ENCODE measurements at places on chromosomes 7 and 10.

- no peak for DNase-seq
These were observed 68.0 kb downstream of the HHEX start for GRCh38 chr10:92757711-92758104.

GRCh38 chr7:99848420-99849216 is 20.8 kb downstream of the CYP3A43 start:
- DNase-seq: no peak

- no peak for DNase-seq
These were observed 26.0 kb downstream of the CABCOCO1 start for GRCh38 chr10:61688551-61689308.

GRCh38 chr7:44518761-44519160 is 22.4 kb downstream of the NPC1L1 start:
- DNase-seq: no peak

- no peak for DNase-seq
These were observed 21.5 kb downstream of the RBM33 start for GRCh38 chr7:155665957-155666287.

GRCh38 chr7:18288322-18289037 is 207.1 kb upstream of the HDAC9 start:
- no peak for DNase-seq

DNA sequence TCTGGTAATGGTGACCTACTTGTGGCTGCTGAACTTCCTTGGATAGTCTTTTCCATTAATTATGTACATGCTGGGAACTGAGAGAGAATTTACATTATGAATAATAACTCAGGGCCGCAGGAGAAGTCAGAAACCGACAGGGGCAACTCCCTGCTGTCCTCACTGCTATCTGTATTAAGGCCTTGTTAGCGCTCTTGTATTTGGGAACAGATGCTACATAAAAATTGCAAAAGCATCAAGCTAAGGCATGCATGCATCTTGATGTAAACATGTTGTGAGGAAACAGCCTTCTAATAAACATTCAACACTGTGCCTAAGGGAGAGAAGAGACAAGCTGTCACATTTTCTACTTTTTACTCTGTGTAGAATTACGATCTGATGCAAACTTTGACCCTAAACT is 158.4 kb downstream of the PARD3 start:
- no peak for DNase-seq

DNA sequence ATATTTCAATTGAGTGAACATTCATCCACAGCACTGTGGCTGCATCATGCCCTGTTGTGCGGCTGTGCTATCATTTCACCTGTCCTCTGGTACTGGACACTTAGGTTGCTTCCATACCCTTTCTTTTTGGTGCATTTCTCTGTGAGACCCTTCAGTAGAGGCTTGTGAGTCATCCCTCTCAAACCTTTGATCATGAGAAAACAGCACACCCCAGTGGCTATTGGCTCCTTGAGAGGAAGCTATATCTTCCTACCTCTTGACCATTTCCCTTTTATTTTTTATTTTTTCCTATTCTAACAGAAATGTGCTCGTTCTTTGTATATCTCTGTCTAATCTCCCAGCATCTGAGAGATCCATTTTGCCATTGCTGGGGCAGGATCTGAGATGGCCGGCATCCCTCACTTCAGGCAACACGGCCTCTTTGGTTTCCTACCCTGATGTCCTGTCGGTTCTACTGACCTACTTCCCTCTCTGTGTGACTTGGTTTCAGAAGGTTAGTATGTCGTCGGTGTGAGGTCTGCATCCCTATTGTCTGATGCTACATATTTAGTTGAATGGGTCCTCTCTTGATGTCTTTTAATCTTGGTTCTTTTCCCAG is 23.8 kb upstream of the PIK3AP1 start:
- no peak for DNase-seq

- DNase-seq: no peak
These were observed 46.5 kb upstream of the GLI3 start for GRCh38 chr7:42283553-42283952.
